Non-pigmented ciliary epithelial cell (primary cell): ENCODE measurements at places on chromosomes 16 and 17.

DNA sequence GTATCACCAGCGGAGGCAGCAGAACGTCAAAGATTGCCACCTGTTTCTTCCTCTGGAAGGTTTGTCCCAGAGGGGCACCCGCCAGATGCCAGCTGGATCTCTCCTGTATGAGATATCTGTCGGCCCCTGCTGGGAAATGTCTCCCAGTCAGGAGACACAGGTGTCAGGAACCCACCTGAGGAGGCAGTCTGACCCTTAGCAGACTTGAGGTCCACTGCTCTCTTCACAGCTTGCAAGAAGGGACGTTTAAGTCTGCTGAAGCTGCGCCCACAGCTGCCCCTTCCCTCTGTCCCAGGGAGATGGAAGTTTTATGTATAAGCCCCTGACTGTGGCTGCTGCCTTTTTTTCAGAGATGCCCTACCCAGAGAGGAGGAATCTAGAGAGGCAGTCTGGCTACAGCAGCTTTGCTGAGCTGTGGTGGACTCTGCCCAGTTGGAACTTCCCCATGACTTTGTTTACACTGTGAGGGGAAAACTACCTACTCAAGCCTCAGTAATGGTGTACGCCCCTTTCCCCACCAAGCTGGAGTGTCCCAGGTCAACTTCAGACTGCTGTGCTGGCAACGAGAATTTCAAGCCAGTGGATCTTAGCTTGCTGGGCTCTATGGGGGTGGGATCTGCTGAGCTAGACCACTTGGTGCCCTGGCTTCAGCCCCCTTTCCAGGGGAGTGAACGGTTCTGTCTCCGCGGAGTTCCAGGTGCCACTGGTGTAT is 92.9 kb downstream of the PHKB start:
- no peak for DNase-seq

DNA sequence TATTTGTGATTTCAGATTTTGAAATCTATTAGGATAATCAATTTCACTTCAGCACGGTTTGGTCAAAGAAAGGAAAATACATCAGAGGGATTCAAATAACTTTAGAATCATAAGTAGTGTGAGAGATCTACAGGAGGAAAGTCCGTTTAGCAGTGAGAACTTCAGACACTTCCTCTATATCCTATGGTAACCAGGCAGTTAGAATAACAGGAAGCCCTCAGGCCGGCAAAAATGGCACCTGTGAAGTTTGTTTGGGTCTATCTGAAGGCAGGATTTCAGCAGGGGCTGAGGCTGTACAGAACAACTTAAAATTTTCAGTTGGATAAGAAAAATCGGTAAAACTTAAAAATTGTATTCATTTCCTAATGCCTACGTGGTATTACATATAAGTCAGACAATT is 24.9 kb downstream of the KCNJ16 start:
- DNase-seq = no peak

- DNase-seq = no peak
Measured at GRCh38 chr17:75339971-75340370, 50.7 kb upstream of the SLC25A19 start.

- DNase-seq = no peak
Measured at GRCh38 chr16:81261049-81261648, 22.7 kb downstream of the BCO1 start.

DNA sequence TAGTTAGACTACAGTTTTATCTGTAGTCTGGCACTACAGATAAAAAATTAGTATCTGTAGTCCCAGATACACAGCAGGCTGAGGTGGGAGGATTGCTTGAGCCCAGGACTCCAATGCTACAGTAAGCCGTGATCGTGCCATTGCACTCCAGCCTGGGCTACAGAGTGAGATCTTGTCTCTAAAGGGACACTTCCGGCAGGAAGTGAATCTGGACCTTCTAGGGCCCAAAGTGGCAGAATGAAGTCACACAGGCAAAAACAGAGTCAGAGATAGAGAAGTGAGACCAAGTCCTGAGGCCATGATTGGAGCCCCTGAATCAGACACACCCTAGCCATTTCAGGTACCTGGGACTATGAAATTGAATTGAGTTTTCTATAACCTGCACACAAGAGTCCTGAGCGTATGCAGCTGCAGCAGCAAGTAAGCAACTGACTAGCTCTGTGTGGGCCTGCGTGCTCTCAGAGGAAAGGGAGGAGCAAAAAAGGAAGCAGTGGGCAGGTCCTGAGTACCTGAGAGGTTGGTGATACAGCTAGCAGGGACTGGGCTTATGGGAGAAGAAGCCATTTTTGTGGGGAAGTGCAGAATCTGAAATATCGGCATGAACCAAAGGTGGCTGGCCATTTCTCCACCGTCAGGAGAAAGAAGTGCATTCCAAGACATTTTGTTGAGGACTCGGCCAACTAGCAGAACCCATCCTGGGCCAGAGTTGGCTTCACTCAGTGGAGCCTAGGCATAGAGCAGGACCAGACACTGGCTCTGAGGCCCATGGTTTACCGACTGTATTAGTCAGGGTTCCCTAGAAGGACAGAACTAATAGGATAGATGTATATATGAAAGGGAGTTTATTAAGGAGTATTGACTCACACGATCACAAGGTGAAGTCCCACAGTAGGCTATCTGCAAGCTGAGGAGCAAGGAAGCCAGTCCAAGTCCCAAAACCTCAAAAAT is 27.2 kb upstream of the BRD7 start:
- no peak for DNase-seq

DNA sequence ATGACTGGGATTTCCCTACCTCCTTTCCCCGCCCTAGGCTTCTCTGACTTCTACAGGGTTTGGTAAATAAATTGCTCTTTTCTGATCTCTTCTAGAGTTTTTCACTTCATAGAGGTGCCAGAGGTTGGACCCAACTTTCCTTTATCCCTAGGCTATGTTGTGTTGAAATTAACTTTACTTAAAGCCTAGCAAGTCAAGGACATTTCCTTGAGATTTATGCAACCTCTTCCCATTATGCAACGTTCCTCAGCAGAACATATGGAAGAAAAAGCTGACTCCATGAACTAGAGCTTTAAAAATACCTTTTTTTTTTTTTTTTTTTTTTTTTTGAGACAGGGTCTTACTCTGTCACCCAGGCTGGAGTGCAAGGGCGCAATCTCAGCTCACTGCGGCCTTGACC is 15.5 kb downstream of the MPO start:
- DNase-seq = no peak

DNA sequence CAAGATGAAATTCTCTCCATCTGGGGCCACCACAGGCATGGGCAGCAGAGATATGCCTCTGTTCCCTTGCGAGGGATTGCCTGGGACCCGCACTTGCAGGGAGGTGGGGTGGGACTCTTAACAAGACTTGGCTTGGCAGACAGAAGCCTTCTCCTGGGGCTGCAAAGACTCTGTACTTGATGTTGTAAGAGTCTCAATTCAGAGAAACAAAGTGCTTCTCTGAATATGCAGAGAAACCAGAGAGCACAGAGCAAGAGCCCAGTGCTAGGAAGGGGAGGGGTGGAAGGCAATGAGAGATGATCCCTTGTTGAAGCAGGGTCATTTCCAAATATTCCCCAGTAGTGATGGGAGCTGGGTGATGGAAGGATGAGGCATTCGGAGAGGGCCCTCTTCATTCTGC is 2.2 kb downstream of the MMP28 start:
- DNase-seq = no peak

GRCh38 chr16:1333149-1333812 is at the start of gene BAIAP3:
TSS of gene BAIAP3 (plus strand) at chr16:1333645. CDS start at chr16:1338550, 4,905 bp downstream.
- DNase-seq = no peak
